ENCODE measurements at places on chromosomes 4 and X. TPM values are rescaled to one million over a fixed set of nuclear protein-coding genes. Genes with fewer than 3 reads are reported as not detected.

DNA sequence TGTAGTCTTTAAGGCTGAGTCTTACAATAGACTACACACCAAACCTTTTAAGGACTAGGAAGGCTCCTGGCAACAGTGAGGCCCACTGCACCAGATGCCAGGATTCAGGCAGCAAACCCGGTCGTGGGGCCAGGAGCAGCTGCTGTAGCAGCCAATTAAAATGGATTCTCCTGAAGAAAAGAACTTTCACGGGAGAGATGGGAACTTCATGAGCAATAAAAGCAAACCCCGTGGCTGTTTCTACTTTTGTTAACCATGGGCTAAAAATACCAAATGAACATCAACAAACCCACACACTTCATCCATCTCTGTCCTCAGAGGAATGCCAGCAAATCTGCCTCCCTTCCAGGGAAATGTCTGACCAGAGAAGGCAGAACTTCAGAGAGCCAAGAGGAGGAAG, 101.4 kb downstream of the BTC start:
- DNase-seq = no peak

The SLIT2 gene
- not detected for polyA plus RNA-seq

DNA sequence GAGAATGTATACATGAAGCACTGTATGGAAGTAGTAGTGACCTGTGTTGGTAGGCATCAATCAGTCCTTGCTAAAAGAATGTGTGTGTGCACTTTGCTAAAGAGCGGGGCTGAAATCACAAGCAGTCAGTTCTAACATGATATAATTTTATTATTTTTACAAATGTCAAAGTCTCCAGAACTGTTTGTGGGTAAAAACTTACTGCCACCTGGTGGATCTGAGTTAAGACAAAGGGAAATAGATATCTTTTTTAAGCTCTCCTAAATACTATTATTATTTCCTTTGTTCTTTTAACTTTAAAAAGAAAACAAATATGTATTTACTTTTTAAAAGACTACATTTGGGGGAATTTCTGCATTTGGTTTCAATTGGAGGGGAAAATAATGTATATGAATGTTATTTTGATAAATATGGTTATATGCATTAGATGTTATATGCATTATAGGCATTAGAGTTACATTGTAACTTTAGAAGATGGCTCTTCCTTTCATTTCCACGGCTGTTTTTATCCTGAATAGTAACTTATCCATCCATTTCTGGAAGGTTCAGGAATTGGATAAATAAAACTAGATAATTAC, 7.8 kb upstream of the CLOCK start:
- no peak for DNase-seq

DNA sequence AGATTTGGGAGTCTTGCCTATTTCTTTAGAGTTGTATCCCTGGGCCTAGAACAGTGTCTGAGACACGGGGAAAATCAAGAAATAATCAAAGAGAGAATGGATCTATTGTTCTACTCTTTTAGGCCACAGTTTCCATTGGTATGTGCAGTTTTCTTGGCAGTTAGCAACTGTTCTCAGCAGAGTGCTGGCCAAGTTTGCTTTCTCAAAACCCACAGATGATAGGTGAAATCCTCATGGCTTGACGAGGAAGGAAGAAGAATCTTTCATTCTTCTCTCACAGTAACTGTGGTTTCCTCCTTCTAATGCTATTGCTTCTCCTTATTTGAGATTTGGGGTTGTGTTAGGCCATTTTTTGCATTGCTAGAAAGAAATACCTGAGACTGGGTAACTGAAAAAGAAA, 42.2 kb downstream of the AGA start:
- DNase-seq = no peak

GRCh38 chr4:175440786-175441185, 371.3 kb downstream of the GPM6A start:
- DNase-seq = no peak

The PNCK gene
- polyA plus RNA-seq = not detected

- DNase-seq = peak; percentile 65
Observed at GRCh38 chr4:101527188-101527587, 179.9 kb upstream of the PPP3CA start.

DNA sequence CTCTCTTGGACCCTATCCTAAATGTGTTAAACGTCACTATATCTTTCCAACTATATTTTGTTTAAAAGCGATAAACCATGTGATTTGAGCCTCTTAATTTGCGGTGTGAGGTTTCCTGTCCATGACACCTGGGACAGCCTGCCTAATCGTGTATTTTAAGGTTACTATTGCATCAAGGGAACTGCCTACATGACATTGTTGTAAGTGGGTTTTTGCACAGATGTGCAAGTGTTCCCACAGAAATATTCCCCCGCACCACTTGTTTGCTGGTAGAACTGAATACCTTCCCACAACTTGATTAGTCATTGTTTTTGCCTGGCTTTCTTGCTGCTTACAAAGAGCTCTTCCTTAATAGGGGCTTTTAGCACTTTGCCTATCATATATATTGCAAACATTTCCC, 5.1 kb upstream of the FAM184B start:
- no peak for DNase-seq

- no peak for DNase-seq
Observed at GRCh38 chrX:148363471-148364235, 136.8 kb upstream of the AFF2 start.

DNA sequence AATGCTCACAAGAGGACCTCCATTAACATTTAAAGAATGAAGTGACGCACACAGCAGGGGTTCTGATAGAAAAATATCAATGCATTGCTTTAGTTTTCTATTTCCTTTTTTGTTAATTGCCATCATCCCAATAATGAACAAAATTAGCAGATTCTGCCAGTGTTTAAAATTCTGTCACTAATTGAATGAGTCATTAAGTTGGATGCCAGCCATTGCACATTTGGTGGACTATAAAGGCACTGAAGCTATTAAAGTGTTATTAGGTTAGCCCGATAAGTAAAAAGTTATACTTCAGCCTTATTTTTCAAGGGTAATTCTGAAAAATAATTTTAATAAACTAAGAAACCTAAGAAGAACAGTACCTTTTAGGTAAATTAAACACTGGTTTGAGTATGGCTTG, 53.1 kb downstream of the MAP3K15 start:
- no peak for DNase-seq

DNA sequence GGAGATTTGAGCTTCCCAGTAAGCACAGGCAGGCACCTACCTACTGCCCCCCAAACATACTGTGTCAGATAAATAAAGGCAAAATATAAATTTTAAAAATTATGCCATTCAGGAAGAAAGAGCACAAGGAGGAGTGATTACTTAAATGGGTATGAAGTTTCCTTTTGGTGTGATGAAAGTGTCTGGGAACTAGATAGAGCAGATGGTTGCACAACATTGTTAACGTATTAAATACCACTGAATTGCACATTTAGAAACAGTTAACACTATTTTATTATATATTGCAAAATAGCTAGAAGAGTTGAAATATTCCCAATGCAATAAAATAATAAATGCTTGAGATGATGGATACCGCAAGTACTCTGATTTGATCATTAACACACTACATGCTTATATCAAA, 374.7 kb upstream of the FGF13 start:
- no peak for DNase-seq
